ENCODE measurements at places on chromosomes 11 and 22.
A peak's percentile ranks its signal among the peaks of the same experiment; 100 is the strongest.

- H3K27ac ChIP-seq, result peak overlapping the region; percentile 32
- peak; percentile 48 for DNase-seq
- H3K4me1 ChIP-seq, result peaks cover 16% of the 10 kb centered on the region
- no peak overlapping the region for H3K4me3 ChIP-seq
- H3K27me3 ChIP-seq, result no peaks in the 10 kb centered on the region
- H3K36me3 ChIP-seq, result no peaks in the 10 kb centered on the region
Observed at GRCh38 chr11:34266090-34266912, 91.5 kb downstream of the ABTB2 start.

DNA sequence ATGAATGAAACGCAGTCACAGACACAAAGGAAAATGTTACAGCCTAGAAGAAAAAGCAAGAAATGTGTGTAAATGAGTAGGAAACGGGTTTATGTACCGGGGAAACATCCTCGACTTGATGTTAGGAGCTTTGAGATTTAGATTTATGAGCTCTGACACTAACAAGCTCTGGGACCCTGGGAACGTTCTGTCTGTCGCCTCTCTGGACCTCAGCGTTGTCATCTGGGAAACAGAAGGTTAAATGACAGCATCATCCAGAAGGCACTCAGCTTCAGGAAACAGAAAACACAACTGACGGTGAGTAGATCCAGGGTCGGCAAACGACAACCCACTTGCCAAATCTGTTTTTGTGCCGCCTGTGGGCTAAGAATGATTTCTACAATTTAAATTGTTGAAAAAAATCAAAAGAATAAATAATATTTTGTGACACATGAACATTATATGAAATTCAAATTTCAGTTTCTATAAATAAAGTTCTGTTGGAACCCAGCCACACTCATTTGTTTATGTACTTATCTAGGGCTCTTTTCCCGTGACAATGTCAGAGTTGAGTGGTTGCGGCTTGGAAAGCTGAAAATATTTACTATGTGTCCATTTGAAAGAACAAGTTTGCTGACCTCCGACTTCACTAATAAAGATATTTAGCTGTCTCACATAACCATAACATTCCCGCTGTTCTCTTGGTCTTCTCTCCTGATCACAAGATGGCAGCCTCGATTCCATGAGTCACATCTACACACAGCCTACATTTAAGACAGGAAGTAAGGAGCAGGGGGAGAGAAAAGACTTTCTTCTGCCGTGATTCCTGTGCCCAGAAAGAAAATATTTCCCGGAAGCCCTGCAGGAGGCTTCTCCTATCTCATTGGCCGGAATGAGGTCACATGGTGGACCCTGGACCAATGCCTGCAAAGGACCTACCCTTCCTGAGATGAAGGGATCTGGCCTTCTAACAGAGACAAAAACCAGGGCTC, 47.1 kb upstream of the SYT13 start:
- no peak for DNase-seq
- no peaks in the 10 kb centered on the region for H3K36me3 ChIP-seq
- no peaks in the 10 kb centered on the region for H3K4me1 ChIP-seq
- no peak overlapping the region for H3K4me3 ChIP-seq
- no peak overlapping the region for H3K27ac ChIP-seq
- H3K27me3 ChIP-seq, result no peaks in the 10 kb centered on the region

GRCh38 chr11:21179770-21180169, 510.4 kb downstream of the NELL1 start:
- no peaks in the 10 kb centered on the region for H3K4me1 ChIP-seq
- H3K27me3 ChIP-seq, result no peaks in the 10 kb centered on the region
- H3K36me3 ChIP-seq, result no peaks in the 10 kb centered on the region
- H3K27ac ChIP-seq, result no peak overlapping the region

GRCh38 chr11:30778596-30778995, 192.4 kb upstream of the MPPED2 start:
- no peaks in the 10 kb centered on the region for H3K27me3 ChIP-seq
- H3K36me3 ChIP-seq, result no peaks in the 10 kb centered on the region
- no peaks in the 10 kb centered on the region for H3K4me1 ChIP-seq

DNA sequence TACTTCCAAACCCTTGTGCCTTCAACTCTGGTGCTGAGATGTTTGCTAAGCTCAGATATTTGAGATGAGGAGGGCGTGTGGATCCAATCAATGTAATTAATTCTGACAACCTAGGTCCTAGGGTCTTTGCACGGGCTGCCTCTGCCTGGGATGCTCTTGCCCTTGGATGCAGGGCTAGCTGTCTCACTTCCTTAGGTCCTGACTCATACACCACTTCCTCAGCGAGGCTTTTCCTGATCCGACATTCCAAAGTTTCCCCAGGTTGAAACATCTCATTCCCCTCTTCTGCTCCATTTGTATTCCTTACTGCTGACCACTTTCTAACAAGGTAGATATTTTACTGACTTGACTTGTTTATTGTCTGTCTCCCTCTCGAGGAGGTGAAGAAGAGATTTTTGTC, 43.0 kb upstream of the NTM start:
- no peak overlapping the region for H3K4me3 ChIP-seq
- H3K27ac ChIP-seq, result no peak overlapping the region
- H3K4me1 ChIP-seq, result no peaks in the 10 kb centered on the region
- no peak for DNase-seq
- H3K36me3 ChIP-seq, result no peaks in the 10 kb centered on the region

DNA sequence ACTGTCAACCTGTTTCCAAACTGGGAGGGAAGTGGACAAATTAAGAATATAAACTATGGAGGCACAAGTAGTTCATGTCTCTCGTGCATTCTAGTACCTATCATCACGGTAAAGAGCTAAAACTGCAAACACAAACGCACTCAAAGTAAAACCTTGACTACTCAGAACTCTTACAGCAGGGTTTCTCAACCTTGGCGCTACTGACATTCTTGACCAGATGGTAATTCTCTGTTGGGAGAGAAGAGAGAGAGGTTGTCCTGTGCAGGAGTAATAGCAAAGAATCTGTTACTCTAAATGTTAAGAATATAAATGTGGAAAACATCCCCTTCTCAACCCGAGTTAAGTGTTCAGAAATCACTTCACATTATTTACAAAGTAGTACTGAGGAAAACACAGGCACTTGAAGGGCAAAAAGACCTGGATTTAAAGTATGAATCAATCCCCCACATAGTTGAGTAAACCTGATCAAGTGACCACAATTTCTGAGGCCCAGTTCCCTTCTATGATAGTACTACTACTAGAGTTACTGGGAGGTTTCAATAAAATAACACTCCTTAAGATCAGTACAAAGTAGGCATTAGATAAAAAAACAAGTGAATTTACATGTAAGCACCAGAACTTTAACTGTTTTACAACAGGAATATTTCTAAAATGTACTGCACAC, 73.1 kb upstream of the ARHGAP32 start:
- no peaks in the 10 kb centered on the region for H3K36me3 ChIP-seq
- H3K27ac ChIP-seq, result no peak overlapping the region
- H3K4me3 ChIP-seq, result no peak overlapping the region

GRCh38 chr22:17871726-17872458, 97.6 kb upstream of the BID start:
- DNase-seq, result no peak
- peaks cover 36% of the 10 kb centered on the region for H3K4me1 ChIP-seq
- peaks cover 70% of the 10 kb centered on the region for H3K36me3 ChIP-seq
- H3K4me3 ChIP-seq, result no peak overlapping the region

- H3K4me3 ChIP-seq, result no peak overlapping the region
- no peaks in the 10 kb centered on the region for H3K4me1 ChIP-seq
- H3K36me3 ChIP-seq, result no peaks in the 10 kb centered on the region
- H3K27ac ChIP-seq, result no peak overlapping the region
- no peaks in the 10 kb centered on the region for H3K27me3 ChIP-seq
Observed at GRCh38 chr22:23722724-23723123, 28.2 kb downstream of the ZNF70 start.

DNA sequence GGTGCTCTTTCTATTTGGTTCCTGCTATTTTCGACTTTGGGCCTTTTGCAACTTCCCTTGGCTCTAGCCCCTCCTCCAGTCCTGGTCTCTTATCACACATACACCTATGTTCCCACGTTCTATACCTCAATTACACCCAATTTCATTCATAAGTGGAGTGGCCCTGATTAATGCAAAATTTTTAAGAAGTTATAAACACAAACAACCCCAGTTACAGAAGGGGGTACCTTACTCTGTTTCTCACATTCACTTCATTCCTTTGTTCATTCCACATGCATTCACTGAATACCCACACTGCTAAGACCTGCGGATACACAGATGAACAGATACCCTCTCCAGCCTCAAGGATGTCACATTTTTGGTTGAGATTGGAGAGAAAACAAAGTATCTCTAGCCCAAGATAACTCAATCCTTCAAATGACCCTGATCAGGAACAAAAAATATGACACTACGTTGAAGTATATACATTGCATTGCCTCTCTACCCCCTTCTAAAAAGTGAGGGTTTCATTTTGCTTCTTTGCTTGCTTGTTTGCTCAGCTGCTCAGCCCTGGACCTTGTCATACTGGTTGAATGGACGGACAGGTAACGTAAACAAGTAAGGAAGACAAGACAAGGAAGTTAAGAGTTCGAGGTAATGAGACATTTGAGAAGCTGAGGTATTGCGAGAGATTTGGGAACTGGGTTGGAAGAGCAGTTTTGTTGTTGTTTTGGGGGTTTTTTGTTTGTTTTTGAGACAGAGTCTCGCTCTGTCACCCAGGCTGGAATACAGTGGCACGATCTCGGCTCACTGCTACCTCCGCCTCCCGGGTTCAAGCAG, 3.6 kb upstream of the VPS37C start:
- H3K4me3 ChIP-seq, result no peak overlapping the region
- no peaks in the 10 kb centered on the region for H3K36me3 ChIP-seq
- no peak for DNase-seq
- H3K4me1 ChIP-seq, result peaks cover 15% of the 10 kb centered on the region

Measured in tibial nerve (tissue), 4 donors.